ENCODE measurements at places on chromosomes 3 and 15.

DNA sequence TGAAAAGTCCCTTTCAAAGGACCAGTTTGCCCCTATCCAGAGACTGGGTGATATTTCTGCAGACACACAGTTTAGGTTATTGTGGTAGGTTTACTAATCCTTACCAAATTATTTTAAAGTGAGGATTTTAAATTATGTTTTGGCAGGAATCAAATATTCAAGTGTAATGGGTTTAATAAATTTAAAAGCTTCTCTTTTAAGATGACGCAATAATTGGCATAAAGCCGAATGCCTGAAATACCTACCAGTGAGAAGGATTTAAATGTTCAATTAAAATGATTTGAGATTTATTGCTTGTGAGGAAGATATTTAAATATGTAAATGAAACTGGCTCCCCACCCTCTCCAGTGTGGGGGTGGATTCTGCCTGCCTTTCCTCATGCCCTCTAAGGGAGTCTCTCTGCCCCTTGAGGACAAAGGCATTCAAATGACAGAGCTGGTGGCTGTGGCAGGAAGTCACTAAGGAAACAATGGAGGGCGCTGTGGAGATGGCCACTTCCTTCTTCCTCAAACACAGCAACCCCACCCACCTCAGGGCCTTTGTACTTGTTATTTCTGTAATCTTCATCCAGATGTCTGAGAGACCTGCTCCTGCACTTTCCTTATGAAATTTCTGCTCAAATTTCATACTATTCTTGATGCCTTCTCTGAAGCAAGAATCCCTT, 131.7 kb downstream of the TNIK start:
- no peak for DNase-seq

DNA sequence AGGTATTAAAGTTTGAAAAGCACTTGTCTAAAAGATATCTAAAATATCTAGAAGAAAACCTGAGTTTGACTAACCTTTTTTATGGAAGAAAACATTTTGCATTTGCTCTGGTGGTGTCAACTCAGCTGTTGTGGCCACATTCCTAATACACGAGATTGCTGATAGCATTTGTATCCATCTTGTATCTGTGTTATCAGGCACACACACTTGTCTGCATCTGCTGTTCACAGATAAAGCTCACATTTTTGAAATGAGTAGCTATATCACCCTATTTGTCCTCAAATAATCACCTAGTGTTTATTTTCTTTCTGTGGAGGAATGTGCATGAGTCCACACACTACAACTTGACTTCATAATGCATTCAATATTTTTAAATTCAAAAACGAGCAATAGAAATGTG, 632.3 kb upstream of the NR2F2 start:
- no peak for DNase-seq

DNA sequence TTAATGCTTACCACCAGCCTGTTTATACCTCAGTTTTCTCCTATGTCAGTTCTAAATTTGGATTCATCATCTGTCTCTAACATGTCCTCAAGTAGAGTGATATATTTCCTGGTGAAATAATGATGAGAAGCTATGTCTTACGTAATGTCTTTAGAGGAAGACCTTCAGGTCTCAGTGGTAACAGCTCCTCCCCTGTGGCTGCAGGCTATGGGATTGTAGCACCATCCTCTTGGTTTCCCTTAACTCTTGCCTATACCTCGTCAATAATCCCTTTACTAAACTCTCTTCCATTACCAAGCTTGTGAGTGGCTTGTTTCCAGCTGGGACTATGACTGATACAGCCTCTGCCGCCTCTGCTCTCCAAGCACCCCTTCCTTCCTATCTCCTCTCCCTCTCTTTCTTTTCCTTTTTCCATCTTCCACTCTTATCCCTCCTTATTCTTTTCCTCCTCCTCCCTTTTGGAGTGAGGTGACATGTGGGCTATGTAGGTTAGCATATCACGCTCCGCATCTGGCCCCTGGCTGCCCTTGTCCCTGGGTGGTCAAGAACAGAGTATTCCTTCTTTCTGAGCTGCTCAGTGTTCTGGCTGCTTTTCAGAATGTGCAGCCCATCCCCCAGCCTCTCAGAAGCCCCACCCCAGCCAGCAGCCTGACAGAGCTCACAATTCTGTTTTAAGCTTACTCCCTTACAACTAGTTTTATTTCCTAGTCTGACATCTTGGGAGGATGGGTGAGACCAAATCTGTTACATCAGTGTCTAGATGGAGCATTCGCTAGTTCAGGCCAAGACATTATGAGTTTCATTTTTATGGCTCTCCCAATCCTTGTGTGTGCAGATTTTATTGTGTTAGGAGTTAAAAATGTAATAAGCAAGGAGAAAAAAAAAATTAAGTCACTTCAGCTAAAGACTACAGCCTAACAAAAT, 75.0 kb upstream of the RNU6-1 start:
- DNase-seq: no peak

- no peak for DNase-seq
These were observed 55.2 kb downstream of the UNC13C start for GRCh38 chr15:54033356-54033860.

DNA sequence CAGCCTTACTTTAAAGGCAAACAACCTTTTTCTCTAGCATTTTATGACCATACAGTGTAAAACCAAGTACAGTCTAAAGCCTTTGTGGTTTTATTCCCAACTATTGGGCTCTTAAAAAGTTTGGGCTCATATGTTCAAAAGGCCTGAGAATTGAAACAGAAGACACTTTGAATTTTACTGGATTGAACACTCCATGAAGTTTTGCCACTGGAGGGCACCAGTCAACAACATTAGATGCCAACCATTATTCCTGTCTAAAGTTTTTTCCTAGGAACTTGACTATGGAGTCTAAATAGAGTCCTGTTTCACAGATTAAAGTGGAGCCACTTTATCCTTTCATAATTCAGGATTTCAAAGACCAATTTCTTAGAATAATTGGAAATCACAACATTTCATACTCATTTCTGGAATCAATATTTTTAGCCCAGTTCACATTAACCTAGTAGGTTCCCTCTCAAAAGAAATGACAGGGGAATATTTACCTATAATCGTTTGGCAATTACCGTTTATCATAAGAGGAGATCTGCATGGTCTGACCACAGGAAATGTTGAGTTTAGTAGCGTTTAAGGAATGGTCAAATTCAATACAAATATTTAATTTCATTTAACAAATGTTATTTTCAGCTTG, 244.1 kb upstream of the PDZRN3 start:
- no peak for DNase-seq

GRCh38 chr15:76866008-76866407, 39.1 kb downstream of the SCAPER start:
- no peak for DNase-seq

- peak; percentile 22 for DNase-seq
These were observed 817 bp downstream of the CLK3 start for GRCh38 chr15:74616366-74616939.

DNA sequence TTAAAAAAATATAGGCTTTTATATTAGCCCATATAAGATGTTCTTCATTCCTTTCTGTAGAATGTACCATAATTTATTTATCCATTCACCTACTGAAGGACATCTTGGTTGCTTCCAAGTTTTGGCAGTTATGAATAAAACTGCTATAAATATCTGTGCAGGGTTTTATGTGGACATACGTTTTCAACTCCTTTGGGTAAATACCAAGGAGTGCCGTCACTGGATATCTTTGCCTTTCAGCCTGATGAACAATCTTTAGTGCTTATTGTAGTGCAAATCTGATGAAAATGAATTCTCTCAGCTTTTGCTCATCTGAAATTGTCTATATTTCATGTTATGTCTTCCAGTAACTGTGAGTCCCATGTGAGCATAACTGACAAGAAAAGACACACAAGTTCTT, 26.6 kb upstream of the BLM start:
- no peak for DNase-seq

- DNase-seq: no peak
These were observed 1049.1 kb downstream of the FHIT start for GRCh38 chr3:60202052-60202726.

DNA sequence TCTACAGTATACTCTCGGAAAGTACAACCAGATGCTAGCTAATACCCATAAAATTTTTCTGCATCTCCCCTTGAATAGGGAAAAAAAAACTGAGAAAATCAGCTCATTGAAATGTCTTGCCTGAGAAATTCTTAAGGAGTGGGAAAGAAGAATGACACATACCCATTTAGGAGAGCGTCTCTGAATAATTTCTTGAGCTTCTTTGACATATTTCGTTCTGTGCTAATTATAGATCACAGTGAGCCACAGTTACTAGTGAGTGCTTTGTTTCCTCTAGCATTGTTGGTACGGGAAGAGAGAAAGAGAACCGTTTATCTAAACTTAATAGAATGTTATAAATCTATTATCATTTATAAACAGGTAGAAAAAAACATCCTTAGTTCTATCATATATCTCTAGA, 588.4 kb downstream of the UNC13C start:
- DNase-seq: no peak

DNA sequence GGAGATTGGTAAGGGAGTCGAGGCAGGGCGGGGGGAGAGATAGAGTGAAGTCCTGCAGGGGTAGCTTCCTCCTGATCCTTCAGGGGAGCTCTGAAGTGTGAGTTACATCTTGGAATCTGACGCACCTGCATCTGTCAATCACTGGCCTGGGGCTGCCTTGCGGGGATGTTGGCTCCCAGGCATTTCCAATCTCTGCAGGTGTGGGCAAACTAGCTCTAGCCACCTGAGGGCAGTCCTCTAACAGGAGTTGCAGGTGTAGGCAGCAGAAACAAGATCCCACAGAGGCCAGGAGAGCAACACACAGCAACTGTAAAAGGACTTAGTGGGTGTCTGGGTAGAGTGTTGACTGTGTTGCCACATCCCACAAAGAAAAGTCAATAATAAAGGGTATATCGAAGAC, 63.6 kb downstream of the ZNF621 start:
- DNase-seq: no peak

DNA sequence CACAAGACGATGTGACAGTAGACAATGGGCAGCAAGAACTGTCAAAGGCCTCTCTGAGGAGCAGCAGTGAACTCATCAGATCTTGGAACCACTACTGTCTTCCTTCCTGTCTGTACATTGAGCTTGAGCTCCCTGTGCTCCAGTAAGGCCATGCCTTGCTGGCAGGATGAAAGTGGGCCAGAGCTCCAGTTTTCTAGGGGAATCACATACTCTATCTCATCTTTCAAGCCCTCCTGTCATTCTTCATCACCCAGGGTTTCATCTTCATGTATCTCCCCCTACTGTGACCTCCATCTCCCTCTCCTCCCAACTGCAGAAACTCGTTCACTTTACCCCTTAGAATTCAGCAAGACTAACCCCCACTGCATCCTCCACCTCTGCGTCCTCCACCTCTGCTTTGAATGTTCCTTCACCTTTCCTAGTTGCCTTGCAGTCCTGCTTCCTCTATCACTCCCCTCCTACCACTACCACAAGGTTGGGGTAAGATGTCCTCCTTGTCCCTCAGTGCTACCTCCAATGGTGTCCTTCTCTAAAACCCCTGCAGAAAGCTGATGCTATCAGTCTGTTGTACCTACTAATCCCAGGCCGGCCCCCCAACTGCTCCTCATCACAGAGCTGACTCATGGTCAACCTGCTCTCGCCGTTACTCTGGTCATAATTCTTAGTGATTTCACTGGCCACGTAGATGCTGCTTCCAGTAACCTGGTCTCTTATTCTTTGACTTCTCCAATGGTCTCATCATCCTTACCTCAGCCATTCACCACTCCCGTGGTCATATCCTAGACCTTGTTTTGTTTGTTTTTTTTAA, 22.3 kb downstream of the NKIRAS1 start:
- DNase-seq: no peak
